ENCODE measurements at places on chromosomes 1 and 21.
A peak's percentile ranks its signal among the peaks of the same experiment; 100 is the strongest.

DNA sequence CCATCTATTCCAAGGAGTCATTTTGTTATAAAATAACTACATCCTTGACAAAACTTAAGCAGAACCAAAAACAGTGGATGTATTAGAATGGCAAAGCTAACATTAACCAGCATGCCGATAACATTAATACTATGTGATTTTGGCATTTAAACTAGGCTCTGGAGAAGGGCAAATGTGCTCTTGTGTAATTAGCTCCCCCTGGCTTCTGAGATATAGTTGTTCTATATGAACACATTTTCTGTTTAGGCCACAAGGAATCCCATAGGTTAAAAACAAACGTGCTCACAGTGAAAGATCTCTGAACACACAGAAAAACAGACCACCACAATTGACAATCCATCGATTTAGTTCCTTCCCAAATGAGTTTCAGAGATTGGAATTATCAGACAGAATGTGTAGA, 57.4 kb upstream of the TARS2 start:
- H3K4me1 ChIP-seq, result peaks cover 5% of the 10 kb centered on the region
- no peaks in the 10 kb centered on the region for H3K27me3 ChIP-seq

DNA sequence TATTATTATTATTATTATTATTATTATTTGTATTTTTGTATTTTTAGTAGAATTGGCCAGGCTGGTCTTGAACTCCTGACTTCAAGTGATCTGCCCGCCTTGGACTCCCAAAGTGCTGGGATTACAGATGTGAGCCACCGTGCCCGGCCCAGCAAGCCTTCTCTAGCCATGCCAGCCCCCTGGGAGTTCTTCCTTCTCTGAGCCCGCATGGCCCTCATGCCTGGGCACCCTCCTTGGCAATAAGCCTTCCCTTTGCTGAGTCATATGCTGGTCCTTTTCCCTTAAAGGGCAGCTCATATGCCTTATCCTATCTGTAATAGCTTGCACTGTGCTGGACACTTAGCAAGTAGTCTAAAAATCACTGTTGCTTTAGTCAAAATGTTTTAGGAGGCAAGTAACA, 8.5 kb upstream of the NBL1 start:
- peaks cover 7% of the 10 kb centered on the region for H3K36me3 ChIP-seq
- no peak overlapping the region for H3K27ac ChIP-seq
- H3K27me3 ChIP-seq, result no peaks in the 10 kb centered on the region
- H3K4me3 ChIP-seq, result no peak overlapping the region

GRCh38 chr1:75985827-75986226, 53.6 kb upstream of the ASB17 start:
- H3K4me1 ChIP-seq, result peaks cover 6% of the 10 kb centered on the region
- H3K27ac ChIP-seq, result no peak overlapping the region
- H3K36me3 ChIP-seq, result no peaks in the 10 kb centered on the region
- DNase-seq, result peak; percentile 67
- H3K4me3 ChIP-seq, result no peak overlapping the region

DNA sequence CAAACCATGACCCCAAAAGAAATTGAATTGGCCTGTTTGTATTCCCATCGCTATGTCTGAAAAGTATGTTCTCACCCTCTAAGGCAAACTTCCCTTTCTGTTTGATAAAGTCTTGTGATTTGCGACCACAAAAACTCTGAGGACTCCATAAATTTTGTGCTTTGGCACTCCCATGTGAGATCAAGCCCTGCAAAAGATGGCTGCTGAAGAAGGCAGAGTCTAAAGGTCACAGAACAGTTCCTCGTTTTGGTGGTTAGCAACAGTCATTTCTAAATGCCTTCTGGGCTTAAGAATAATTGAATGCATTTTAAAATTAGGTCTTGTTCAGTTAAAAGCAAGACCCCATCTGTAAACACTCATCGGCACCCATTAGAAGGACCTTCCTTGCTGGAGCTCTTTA, 441.6 kb downstream of the OMA1 start:
- no peak overlapping the region for H3K27ac ChIP-seq
- H3K4me3 ChIP-seq, result no peak overlapping the region
- no peaks in the 10 kb centered on the region for H3K4me1 ChIP-seq
- no peaks in the 10 kb centered on the region for H3K36me3 ChIP-seq
- H3K27me3 ChIP-seq, result no peaks in the 10 kb centered on the region

GRCh38 chr1:226846786-226847185, 23.6 kb upstream of the PSEN2 start:
- DNase-seq, result peak; percentile 42
- H3K27ac ChIP-seq, result no peak overlapping the region
- H3K4me1 ChIP-seq, result peaks cover 14% of the 10 kb centered on the region
- H3K36me3 ChIP-seq, result no peaks in the 10 kb centered on the region
- no peak overlapping the region for H3K4me3 ChIP-seq

GRCh38 chr1:173823781-173824314, 625 bp upstream of the DARS2 start:
- peaks cover 35% of the 10 kb centered on the region for H3K4me1 ChIP-seq
- H3K36me3 ChIP-seq, result peaks cover 19% of the 10 kb centered on the region
- H3K27ac ChIP-seq, result peak overlapping the region; percentile 98
- peak overlapping the region; percentile 97 for H3K4me3 ChIP-seq
- no peak for DNase-seq
- no peaks in the 10 kb centered on the region for H3K27me3 ChIP-seq

DNA sequence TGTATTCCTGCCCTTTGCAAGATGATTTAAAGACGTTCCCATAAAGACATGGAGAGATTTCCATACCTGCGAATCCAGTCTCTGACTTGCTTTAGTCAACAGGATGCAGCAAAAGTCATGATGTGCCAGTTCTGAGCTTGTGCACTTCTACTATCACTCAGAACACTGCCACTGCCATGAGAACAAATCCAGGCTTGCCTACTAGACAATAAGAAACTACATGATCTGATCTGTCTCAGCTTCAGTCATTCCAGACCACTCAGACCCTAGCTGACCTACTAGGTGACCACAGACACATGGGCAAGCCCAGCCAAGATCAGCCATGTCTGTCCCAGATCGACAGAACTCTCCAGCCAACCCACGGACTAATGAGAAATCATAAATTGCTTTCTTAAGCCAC, 219.2 kb downstream of the RRAGC start:
- no peak overlapping the region for H3K4me3 ChIP-seq
- no peaks in the 10 kb centered on the region for H3K4me1 ChIP-seq
- no peaks in the 10 kb centered on the region for H3K36me3 ChIP-seq
- DNase-seq, result no peak
- peaks cover 45% of the 10 kb centered on the region for H3K27me3 ChIP-seq
- H3K27ac ChIP-seq, result no peak overlapping the region

- peaks cover 53% of the 10 kb centered on the region for H3K27me3 ChIP-seq
- H3K27ac ChIP-seq, result no peak overlapping the region
- H3K4me3 ChIP-seq, result no peak overlapping the region
- no peak for DNase-seq
Observed at GRCh38 chr1:5752746-5753548, 239.3 kb downstream of the NPHP4 start.

- no peak for DNase-seq
- no peaks in the 10 kb centered on the region for H3K27me3 ChIP-seq
- H3K36me3 ChIP-seq, result peaks cover 40% of the 10 kb centered on the region
- H3K4me1 ChIP-seq, result no peaks in the 10 kb centered on the region
- H3K27ac ChIP-seq, result no peak overlapping the region
Observed at GRCh38 chr21:45524756-45525152, 17.5 kb downstream of the SLC19A1 start.

DNA sequence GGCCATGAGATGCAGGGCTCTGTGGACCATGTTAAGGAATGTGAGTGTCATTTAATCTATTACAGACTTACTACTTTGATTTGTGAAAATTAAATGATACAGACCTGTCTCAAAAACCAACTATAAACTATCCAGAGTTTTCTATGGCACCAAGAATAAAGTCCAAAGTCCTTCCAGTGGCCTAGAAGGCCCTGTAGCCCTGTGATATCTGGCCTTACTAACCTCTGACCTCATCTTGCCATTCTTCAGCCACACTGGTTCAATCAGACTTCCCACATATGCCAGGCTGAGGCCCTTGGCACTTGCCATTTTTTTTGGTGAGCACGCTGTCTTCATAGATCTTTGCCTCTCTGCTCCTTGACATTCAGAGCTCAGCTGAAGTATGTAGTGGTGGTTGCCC, 7.7 kb downstream of the NTPCR start:
- H3K4me3 ChIP-seq, result no peak overlapping the region
- no peaks in the 10 kb centered on the region for H3K27me3 ChIP-seq
- H3K4me1 ChIP-seq, result peaks cover 17% of the 10 kb centered on the region
- H3K27ac ChIP-seq, result no peak overlapping the region
- no peak for DNase-seq

DNA sequence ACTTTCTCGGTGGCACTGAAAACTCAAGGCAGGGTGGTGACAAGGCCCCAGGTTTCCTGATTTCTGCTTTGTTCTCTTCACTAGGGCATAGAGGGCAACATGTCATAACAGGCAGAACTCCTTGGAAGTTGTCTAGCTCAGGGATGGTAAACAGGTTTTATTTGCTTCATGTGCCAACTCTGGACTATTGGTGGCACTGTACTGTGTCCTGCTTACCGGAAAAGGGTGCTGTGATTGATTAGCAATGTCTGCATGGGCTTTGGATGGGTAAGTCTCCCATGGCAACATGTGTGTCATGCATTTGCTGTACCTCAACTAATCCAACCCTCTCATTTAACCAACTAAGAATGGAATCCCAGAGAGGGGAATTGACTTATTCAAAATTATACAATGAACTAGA, 70.7 kb upstream of the USP24 start:
- peak; percentile 29 for DNase-seq
- peaks cover 5% of the 10 kb centered on the region for H3K4me1 ChIP-seq
- H3K27me3 ChIP-seq, result no peaks in the 10 kb centered on the region
- H3K27ac ChIP-seq, result no peak overlapping the region
- peaks cover 6% of the 10 kb centered on the region for H3K36me3 ChIP-seq
- H3K4me3 ChIP-seq, result no peak overlapping the region

- peaks cover 4% of the 10 kb centered on the region for H3K36me3 ChIP-seq
- no peak overlapping the region for H3K27ac ChIP-seq
- H3K4me3 ChIP-seq, result no peak overlapping the region
- no peaks in the 10 kb centered on the region for H3K4me1 ChIP-seq
- H3K27me3 ChIP-seq, result no peaks in the 10 kb centered on the region
Observed at GRCh38 chr21:42537106-42537742, 23.6 kb downstream of the SLC37A1 start.

GRCh38 chr1:72435025-72435424, 152.7 kb upstream of the NEGR1 start:
- no peak for DNase-seq
- no peaks in the 10 kb centered on the region for H3K27me3 ChIP-seq
- peaks cover 6% of the 10 kb centered on the region for H3K36me3 ChIP-seq
- H3K27ac ChIP-seq, result no peak overlapping the region
- no peak overlapping the region for H3K4me3 ChIP-seq
- H3K4me1 ChIP-seq, result peaks cover 23% of the 10 kb centered on the region

- no peak for DNase-seq
- peak overlapping the region; percentile 94 for H3K4me3 ChIP-seq
- H3K27me3 ChIP-seq, result no peaks in the 10 kb centered on the region
- H3K4me1 ChIP-seq, result peaks cover 35% of the 10 kb centered on the region
- peak overlapping the region; percentile 93 for H3K27ac ChIP-seq
- H3K36me3 ChIP-seq, result peaks cover 30% of the 10 kb centered on the region
Observed at GRCh38 chr1:35555212-35555584, 2.0 kb downstream of the KIAA0319L start.

DNA sequence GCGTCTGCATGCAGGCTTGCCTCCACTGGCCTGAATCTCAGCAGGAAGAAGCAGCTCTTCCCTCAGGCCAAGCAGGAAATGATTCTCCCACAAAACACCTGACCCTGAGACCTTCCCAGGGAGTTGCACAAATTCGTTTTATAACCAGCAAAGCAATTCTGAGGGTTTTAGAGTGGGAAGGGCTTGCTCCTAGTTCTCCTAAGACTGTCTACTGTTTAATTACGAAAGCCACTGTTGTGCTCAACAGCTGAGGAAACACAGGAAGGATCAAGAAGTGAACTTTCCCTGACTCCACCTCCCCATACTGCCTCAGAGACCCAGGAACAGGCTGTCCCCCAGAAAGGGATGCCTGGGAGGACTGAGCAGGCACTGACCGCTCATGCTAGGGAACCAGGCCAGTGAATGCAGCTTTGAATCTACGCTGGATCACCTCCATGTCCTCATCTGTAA, 37.0 kb upstream of the PUM1 start:
- no peaks in the 10 kb centered on the region for H3K36me3 ChIP-seq
- peak; percentile 94 for DNase-seq
- H3K27ac ChIP-seq, result peak overlapping the region; percentile 54
- H3K27me3 ChIP-seq, result no peaks in the 10 kb centered on the region

DNA sequence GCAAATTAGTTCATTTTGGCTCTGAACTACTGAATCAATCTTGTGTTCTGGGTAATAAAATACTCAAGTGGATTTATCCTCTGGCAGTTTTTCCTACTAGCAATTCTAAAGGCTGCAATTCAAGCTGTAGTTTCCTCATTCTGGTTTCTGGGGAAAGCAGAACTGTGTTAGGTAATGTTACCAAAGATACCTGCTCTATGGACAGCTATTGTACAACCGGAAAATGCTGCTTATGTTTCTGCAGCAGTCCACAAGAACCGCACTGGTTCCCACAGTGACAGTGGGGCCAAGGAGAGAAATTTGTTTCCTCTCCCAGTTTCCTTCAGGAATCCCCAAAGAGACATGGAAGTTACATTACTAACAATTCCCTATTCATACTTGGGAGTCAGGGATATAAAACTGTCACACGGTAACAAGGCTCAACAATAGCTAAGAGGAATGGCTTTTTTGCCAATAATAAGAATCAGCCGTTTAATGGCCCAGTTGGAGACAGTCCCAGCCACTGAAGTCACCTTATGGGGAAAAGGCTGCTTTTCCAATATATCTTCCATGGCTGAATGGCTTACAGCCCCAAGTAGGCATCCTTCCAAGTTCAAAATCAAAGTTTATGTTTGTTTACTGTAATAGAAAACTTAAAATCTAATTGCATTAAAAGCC, 52.6 kb downstream of the PCNX2 start:
- no peak overlapping the region for H3K4me3 ChIP-seq
- H3K27ac ChIP-seq, result no peak overlapping the region
- DNase-seq, result no peak
- peaks cover 9% of the 10 kb centered on the region for H3K4me1 ChIP-seq
- no peaks in the 10 kb centered on the region for H3K27me3 ChIP-seq

- H3K4me3 ChIP-seq, result peak overlapping the region; percentile 53
- H3K4me1 ChIP-seq, result peaks cover 20% of the 10 kb centered on the region
- H3K27ac ChIP-seq, result peak overlapping the region; percentile 96
- peaks cover 20% of the 10 kb centered on the region for H3K36me3 ChIP-seq
Observed at GRCh38 chr1:11790101-11790879, 15.5 kb downstream of the MTHFR start.

DNA sequence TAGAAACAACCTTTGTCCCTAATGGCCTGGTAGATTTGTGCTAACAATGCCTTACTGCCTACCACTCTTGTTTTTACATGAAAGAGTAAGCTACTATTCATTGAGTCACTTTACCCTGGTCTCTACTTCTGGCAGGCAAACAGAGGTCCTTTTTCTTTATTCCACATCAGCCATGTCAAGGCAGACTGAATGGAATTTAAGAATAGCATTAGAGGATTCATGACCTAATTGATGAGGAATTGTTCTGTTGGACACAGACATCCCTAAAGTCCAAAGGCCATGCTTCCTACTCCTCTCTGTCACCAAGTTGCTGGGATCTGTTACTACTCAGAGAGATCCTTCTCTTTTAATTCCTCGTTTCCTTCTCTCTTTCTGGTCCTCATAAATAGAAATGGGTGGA, 229.1 kb upstream of the ZP4 start:
- H3K27ac ChIP-seq, result no peak overlapping the region
- DNase-seq, result no peak
- no peaks in the 10 kb centered on the region for H3K27me3 ChIP-seq
- no peaks in the 10 kb centered on the region for H3K36me3 ChIP-seq
- no peak overlapping the region for H3K4me3 ChIP-seq
- H3K4me1 ChIP-seq, result no peaks in the 10 kb centered on the region

- H3K4me1 ChIP-seq, result peaks cover 7% of the 10 kb centered on the region
- H3K36me3 ChIP-seq, result peaks cover 5% of the 10 kb centered on the region
- H3K27me3 ChIP-seq, result no peaks in the 10 kb centered on the region
- H3K4me3 ChIP-seq, result no peak overlapping the region
- peak; percentile 89 for DNase-seq
Observed at GRCh38 chr21:22536509-22536908, 1538.3 kb downstream of the NCAM2 start.

Data from MCF 10A (cell line).